ENCODE measurements at places on chromosomes 12 and 14. TPM values are rescaled to one million over a fixed set of nuclear protein-coding genes. Genes with fewer than 3 reads are reported as not detected.

The PRR4 gene
- total RNA-seq = 5.5 TPM

The IRAK3 gene
- 18.6 TPM for total RNA-seq

The METTL25 gene
- 7.7 TPM for total RNA-seq

The CKAP4 gene
- total RNA-seq = 47.1 TPM

The HHIPL1 gene
- 2.1 TPM for total RNA-seq

The ASCL1 gene
- total RNA-seq = 0.38 TPM

The PPP4R4 gene
- total RNA-seq = 6.3 TPM

The FIGNL2 gene
- 4.1 TPM for total RNA-seq

The KLHL28 gene
- 33.4 TPM for total RNA-seq

The EPYC gene
- 0.09 TPM for total RNA-seq

The CCDC177 gene
- total RNA-seq = 3.2 TPM

The KRT71 gene
- not detected for total RNA-seq

The SCN8A gene
- total RNA-seq = 17.9 TPM

The TMEM121 gene
- 1.5 TPM for total RNA-seq

The KRT72 gene
- not detected for total RNA-seq

The AMIGO2 gene
- 0.21 TPM for total RNA-seq

The TSPAN11 gene
- total RNA-seq = 34.2 TPM

The LRP1-AS gene
- total RNA-seq = 0.81 TPM

The DLK1 gene
- total RNA-seq = 7.4 TPM

The IL31 gene
- not detected for total RNA-seq

The PTPN6 gene
- total RNA-seq = 0.90 TPM

The ABCD2 gene
- total RNA-seq = 0.12 TPM

All from motor neuron (in vitro differentiated cells).